ENCODE measurements at places on chromosomes 4 and X.

GRCh38 chr4:104859601-104860237 lies 287.0 kb upstream of the TET2 start:
- no peak for DNase-seq

- no peak for DNase-seq
These were observed 545.9 kb upstream of the ZFP42 start for GRCh38 chr4:187449702-187450101.

GRCh38 chr4:74072739-74073138 lies 26.3 kb downstream of the CXCL2 start:
- no peak for DNase-seq

- no peak for DNase-seq
These were observed 57.1 kb downstream of the ENPEP start for GRCh38 chr4:110532901-110533589.

DNA sequence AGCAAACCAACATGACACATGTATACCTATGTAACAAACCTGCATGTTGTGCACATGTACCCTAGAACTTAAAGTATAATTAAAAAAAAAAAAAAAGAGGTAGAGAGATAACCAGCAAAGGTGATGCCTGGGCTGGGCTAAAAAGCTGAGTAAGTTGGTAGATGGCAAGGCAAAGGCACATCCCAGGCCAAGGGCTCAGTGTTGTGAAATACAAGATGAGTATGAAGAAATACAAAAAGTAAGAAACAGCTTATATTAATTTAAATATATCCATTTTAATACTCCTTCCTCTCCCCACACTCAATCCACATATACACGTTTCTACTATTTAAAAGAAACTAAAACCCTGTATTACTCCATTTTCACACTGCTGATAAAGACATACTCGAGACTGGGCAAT lies 25.8 kb downstream of the TEC start:
- no peak for DNase-seq

GRCh38 chr4:110042545-110043517 lies 130.1 kb downstream of the EGF start:
- no peak for DNase-seq

GRCh38 chr4:41791557-41791956 lies 43.0 kb upstream of the PHOX2B start:
- DNase-seq, result no peak

- DNase-seq, result no peak
These were observed 347.1 kb downstream of the FBXW7 start for GRCh38 chr4:152188801-152189200.

- DNase-seq, result no peak
These were observed 82.0 kb downstream of the USP46 start for GRCh38 chr4:52576961-52577623.

- DNase-seq, result no peak
These were observed 1411.1 kb upstream of the PCDH7 start for GRCh38 chr4:29309050-29309449.

GRCh38 chr4:128560754-128561495 lies 248.6 kb upstream of the JADE1 start:
- no peak for DNase-seq

DNA sequence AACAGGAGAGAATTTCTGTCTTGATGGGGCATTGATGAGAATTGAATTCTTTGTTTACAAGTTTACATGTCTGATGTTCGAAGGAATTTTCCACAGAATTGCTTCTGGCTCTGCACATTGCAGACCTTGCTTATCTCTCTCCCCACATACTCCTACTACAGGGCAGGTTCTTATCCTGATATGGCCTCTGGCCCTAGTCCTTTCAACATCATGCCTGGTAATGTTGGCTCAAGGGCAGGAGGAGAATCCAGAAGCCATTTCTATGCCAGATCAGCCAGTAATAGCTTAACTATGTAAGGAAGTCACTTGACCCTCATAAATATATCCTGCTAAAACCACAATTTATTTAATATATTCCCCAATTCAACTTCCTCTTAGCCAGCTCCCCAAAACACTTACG lies 24.3 kb upstream of the TSPAN5 start:
- no peak for DNase-seq

- DNase-seq, result no peak
These were observed 139.6 kb downstream of the DCLK2 start for GRCh38 chr4:150217808-150218207.

- DNase-seq, result no peak
These were observed 71.5 kb downstream of the SORBS2 start for GRCh38 chr4:185740471-185740873.

Measured in NCI-H524 treated with DMSO at 0.1 percent for 48 hours (cell line).